ENCODE measurements at places on chromosomes 2 and 18.

DNA sequence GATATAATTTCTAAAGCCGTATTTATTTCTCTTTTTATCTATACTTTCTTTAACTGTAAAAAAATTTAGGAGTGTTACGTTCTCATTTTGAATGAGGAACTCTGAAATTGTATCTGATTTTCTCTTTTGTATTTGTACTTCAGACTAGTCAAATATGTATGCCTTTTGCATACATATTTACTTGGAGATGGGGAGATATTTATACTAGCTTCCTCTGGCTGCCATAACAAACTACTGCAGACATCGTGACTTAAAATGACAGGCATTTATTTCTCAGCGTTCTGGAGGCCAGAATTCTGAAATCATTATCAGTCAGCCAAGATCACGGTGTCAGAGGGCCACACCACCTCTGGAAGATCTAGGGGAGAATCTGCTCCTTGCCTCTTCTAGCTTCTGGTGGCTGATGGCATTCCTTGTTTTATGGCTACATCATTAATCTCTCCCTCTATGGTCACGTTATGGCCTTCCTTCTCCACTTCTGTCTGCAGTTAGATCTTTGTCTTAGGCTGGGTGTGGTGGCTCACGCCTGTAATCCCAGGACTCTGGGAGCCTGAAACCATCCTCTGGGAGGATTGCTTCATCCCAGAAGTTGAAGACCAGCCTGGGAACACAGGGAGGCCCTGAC lies 8.2 kb downstream of the LCLAT1 start:
- DNase-seq = no peak

DNA sequence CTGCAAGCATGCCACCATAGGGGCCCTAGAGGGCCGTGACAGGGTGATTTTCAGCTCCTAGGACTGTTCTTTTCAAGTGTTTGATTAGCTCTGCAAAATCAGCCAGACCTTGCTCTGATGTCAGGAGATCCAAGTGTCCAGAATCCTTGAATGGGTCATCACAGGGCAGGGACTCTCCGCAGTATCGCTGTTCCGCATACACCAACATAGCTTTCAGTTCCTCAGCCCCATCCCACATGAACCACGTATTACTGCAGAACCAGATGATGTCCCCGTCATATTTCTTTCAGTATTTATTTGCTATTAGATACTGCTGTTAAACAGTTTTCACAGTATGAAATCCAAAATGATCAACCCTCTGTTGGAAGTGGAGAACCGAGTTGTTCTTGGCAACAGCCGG lies 46.6 kb upstream of the RFX8 start:
- no peak for DNase-seq

DNA sequence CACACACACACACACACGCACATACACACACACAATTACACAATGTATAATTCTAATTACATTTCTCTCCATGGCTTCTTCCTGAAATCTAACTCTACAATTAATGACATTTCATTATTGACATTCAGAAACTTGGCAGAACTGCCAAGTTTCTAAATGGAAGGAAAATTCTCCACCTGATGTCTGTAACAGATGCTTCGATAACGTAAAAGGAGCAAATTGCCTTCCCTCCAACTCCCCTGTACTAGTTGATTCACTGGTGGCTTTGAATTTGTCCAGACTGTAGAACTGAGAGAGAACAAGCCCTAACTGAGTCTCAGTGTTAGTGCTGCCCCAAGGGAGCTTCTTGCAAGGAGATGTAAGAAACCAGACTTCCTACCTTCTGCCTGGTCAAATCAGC lies 255.1 kb upstream of the TMEM200C start:
- DNase-seq = no peak

- peak; percentile 41 for DNase-seq
Measured at GRCh38 chr2:6353669-6354068, 512.0 kb downstream of the CMPK2 start.

- no peak for DNase-seq
Measured at GRCh38 chr2:1283871-1284270, 129.4 kb upstream of the TPO start.

DNA sequence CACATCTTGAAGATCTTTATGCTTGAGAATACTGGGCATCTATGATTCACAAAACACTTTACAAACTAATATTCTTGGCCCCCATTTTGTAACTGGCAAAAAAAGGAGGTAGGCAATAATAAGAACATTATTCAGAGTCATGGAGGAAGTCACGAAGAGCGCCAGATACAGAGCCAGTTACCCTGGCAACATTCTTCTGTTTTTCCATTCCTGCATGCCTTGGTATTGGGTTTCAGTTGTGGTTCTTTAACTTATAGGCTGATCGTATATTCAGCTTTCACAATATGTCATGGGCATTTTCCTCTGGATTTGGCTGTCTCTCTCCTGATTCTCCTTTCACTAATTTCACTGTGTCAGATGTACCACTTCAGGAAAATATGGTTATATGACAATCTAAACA lies 234.7 kb downstream of the HRH4 start:
- DNase-seq = no peak

- DNase-seq = no peak
Measured at GRCh38 chr2:9749546-9750223, 93.6 kb upstream of the TAF1B start.

- DNase-seq = no peak
Measured at GRCh38 chr2:15758848-15759247, 167.2 kb downstream of the DDX1 start.

DNA sequence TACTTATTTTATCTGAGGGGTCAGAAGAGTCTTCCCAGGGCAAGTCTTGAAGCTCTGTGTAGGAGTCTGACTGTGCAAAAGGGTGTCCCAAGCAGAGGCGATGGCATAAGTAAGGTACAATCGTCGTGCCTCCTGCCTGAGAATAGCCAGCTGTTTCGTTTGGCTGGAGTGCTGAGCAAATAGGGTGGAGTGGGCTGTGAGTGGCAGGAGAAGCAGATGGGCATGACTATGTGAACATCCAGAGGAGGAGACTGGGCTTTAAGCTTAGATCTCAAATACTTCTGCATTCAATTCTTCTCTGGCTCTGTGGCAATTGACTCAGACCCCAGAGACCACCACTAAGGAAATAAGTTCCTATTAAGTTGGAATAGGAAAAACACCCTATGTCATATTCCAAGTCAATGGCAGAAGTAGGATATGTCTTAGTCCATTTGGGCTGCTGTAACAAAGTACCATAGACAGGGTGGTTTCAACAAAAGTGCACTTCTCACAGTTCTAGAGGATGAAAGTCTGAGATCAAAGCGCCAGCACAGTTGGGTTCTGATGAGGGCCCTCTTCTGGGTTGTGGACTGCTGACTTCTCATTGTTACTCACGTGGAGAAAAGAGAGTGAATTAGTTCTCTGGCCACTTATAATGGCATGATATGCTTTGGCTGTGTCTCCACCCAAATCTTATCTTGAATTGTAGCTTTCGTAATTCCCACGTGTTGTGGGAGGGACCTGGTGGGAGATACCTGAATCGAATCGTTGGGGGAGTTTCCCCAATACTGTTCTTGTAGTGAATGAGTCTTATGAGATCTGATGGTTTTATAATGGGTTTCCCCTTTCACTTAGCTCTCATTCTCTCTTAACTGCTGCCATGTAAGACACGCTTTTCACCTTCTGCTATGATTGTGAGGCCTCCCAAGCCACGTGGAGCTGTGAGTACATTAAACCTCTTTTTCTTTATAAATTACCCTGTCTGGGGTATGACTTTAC lies 120.2 kb downstream of the LPIN1 start:
- no peak for DNase-seq

- DNase-seq = peak; percentile 10
Measured at GRCh38 chr2:43484323-43484930, 111.4 kb downstream of the THADA start.

GRCh38 chr2:27029051-27029450 lies 3.7 kb upstream of the TMEM214 start:
- DNase-seq = no peak

GRCh38 chr2:45778720-45779171 lies 127.3 kb downstream of the PRKCE start:
- peak; percentile 61 for DNase-seq

GRCh38 chr2:148338541-148338940 lies 306.0 kb upstream of the EPC2 start:
- DNase-seq = no peak

GRCh38 chr2:111118981-111119821 lies 1.5 kb upstream of the BCL2L11 start:
- DNase-seq = peak; percentile 30

DNA sequence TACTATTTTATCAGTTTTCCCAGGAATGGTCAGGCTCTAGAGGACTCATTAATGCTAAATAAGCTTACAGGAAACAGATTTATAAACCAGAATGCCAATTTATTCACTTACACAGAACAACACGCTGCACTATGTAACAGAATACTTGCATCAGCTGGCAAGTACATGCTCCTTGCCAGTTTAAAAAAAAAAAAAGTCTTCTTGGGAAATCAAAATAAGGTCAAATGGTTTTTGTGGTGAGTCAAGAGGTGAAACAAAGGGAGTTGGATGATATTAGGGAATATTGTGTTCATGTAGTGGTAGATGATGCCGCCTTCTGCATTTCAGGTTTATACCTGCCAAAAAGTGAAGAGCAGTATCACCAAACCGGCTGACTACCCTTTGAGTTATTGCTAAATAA lies 1322.1 kb upstream of the ZEB2 start:
- DNase-seq = no peak

GRCh38 chr2:12326449-12327190 lies 390.1 kb upstream of the TRIB2 start:
- DNase-seq = peak; percentile 23

GRCh38 chr2:46068636-46069035 lies 228.6 kb upstream of the EPAS1 start:
- no peak for DNase-seq

DNA sequence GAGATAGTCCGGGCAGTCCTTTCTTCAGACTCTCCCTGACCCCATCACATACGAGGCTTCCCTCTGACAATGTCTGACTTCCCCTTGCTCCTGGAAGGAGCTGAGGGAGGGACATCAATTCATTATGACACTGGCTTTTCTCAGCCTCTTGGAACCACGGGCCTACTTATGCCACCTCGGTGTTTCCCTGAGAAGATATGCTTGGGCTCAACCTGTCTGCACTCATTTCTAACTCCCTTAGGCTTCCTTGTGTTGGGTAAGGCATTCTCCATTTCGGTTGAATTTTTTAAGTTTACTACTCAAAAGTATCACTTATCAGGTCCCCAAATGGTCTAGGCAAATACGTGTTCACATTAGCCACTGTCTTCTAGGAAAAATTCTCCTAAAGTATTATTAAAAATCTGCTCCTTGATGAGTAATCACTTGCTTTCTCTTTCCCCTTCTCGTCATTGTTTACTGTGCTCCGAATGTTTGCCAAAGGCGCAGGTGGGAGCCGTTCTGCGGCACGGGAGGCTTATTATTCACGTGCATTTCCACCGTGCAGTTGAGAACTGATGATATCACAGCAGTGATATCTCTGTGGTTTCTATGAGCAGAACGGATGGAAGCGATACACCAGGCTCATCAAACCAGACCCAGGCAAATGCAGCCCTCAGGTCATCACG lies 33.1 kb downstream of the ARL4C start:
- no peak for DNase-seq

- no peak for DNase-seq
Measured at GRCh38 chr2:65360441-65360840, 72.0 kb downstream of the SPRED2 start.

DNA sequence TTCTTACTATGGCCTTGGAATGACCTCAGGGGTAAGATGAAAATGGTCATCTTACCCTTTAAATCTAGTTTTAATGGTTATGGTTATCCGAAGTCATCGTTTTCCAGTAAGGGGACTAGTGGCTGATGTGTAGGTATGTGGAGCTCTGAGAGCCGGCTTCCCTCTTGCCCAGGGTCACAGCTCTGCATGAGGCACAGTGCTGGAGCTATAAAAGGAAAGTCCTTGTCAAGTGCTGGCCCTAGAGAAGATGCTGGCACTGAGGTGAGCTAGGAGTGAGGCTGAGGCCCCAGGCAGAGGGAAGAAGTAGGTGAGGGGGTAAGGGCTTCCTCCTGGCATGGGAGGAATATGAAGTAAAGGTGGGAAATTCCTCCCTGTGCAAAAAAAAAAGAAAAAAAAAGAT lies 35.0 kb downstream of the SMARCAL1 start:
- no peak for DNase-seq

- peak; percentile 22 for DNase-seq
Measured at GRCh38 chr2:119760956-119761275, 1.2 kb downstream of the PTPN4 start.

DNA sequence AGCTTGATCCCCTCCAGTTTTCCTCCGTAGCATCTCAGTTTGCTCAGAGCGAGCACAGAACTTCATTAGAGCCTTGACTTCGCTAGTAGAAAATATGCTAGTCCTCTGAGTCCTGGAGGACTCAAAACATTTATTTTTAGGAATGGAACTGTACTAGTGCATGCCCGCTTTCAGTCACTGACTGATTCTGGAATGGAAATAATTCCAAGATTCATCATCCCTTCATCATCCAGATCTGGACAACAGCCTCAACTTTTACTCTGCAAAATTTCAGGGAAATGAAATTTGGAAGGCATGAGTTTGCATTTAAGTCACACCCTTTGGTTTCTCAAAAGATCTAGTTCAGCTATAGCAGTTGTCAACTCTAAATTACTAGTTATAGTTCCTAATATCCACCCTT lies 304.6 kb downstream of the XIRP2 start:
- no peak for DNase-seq

GRCh38 chr2:66441581-66442320 lies 6.8 kb downstream of the MEIS1 start:
- DNase-seq = no peak

GRCh38 chr18:59249199-59249774 lies 24.0 kb downstream of the RAX start:
- DNase-seq = peak; percentile 71

DNA sequence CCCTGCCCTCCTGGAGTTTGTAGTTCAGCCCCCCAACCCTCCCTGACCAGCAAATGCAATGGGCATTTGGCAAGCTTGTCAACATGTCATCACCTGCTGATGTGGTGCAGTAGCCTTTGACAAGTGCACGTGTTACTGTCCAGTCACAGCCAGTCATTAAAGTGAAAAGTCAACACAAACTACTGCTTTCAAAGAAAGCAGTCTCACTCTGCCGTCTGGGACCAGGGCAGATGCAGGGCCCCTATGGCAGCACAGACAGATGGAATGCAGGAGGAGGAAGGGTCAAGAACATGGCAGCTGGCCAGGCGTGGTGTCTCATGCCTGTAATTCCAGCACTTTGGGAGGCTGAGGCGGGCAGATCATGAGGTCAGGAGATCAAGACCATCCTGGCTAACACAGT lies 222.4 kb upstream of the OSR1 start:
- DNase-seq = no peak

Data from GM20000 (cell line).